Cardiac ventricle fibroblast (primary cell): ENCODE measurements at places on chromosomes 12 and 14. TPM values are rescaled to one million over a fixed set of nuclear protein-coding genes. Genes with fewer than 3 reads are reported as not detected.

The ACOT4 gene
- total RNA-seq: 0.69 and 0.73 TPM in 2 replicates

The ZNF891 gene
- total RNA-seq: 1.00 and 1.2 TPM in 2 replicates

The PPFIA2 gene
- 0.64 TPM in 1 of 2 replicates, not detected in the other for total RNA-seq

The PRKD1 gene
- total RNA-seq: 18.7 and 23.9 TPM in 2 replicates

The NGB gene
- total RNA-seq: not detected in 2 replicates

The MANSC4 gene
- not detected in 2 replicates for total RNA-seq

The CLEC2D gene
- total RNA-seq: 1.1 and 2.3 TPM in 2 replicates

The AP5M1 gene
- total RNA-seq: 16.1 and 20.0 TPM in 2 replicates

The EXOC3L4 gene
- 1.9 TPM in 1 of 2 replicates, not detected in the other for total RNA-seq

The BRAP gene
- 10.3 and 12.5 TPM in 2 replicates for total RNA-seq

The PIP4K2C gene
- 10.4 and 10.9 TPM in 2 replicates for total RNA-seq

The SDS gene
- not detected in 2 replicates for total RNA-seq

The NEUROD4 gene
- not detected in 2 replicates for total RNA-seq
